ENCODE measurements at places on chromosomes 11 and 22.

DNA sequence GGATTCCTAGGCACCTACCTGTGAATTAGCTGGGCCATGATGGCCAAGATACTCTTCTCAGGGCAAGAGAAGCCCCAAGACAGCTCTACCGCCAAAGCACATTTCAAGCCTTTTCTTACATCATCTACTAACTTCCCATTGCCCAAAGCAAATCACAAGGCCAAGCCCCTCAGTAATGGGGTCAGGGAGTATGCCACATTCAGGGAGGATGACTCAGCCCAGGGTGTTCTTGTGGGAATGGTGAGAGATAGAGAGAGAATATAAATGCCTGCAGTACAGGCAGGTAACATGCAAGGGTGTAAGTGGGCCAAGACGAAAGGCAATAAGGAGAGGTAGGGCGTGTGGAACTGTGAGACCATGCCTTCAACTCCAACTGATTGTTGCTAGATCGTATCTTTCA lies 162.5 kb upstream of the ISX start:
- no peak for DNase-seq

DNA sequence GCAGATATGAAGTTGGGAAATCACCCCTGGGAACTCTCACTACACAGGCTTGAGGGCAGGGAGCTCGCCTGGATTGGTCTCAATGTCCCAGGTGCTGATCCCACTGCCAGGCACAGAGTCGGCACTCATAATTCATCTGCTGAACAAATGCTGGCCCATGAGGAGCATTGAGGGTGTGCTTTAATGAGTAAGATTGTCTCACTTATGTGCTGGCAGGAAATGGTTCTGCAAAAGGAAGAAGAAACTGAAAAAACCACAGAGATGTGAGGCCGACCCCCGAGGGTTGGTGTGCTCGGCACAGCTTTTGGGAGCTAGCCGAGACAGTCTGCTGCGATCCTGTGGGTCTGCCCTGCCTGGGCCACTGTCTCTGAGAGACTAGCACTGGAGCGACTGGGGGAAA lies 9.4 kb downstream of the PLAAT2 start:
- no peak for DNase-seq

GRCh38 chr11:126646701-126647557 lies 291.4 kb downstream of the ST3GAL4 start:
- no peak for DNase-seq

DNA sequence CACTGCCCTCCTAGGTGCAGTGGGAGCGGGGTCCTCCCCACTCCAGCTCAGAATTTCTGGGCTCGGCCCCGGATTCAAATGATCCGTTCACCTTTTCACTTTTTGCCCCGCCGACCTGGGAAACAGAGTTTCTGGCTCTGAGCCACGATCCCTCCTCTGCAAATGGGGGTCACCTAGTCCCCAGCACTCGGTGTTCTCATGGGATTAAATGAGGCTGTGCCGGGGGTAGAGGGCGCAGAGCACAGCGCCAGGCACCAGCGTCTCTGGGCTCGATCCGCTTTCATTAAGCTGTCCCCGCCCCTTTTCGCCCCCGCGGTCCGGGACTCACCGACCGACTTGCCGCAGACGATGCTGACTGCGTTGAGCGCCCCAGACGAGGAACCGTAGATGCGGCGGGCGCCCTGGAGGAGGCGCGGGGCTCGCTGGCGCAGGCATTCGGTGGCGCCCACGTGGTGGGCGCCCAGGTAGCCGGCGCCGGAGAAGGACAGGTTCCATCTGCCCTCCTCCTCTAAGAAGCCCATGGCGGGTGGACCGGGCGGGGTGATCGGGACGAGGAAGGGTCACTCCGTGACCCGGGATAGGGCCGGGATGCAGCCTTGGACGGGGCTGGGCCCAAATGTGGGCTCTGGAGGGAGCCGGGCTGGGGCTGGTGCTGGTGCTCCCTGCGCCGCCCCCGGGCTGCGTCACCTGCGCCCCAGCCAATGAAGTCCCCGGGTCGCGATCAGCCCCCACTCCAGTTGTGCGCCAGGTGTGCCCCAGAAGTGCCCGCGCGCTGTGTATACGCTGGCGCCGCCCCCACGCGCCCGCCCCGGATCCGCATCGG lies at the start of gene PNPLA5:
Gene PNPLA5 (minus strand): TSS at position 654 of the 823 bp plus-strand sequence. CDS start 133 bp downstream, at position 521.
- no peak for DNase-seq

GRCh38 chr22:27749597-27750225 lies 51.8 kb downstream of the MN1 start:
- DNase-seq: peak; percentile 66

DNA sequence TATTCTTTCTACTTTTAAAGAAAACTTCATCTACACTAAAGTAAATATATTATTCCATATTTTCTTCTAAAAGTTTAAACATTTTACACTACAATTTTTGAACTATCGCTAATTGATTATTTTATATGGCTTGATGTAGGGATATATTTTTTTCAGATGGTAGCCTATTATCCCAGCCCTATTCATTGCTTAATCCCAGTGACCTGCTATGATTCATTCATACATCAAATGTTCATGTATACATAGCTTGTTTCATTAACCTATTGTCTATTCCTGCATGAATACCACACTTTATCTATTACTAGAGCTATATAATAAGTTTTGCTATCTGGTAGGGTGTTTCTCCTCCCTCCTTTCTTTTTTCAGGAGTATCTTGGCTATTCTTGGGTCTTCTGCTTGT lies 5.0 kb upstream of the ROBO4 start:
- DNase-seq: no peak

DNA sequence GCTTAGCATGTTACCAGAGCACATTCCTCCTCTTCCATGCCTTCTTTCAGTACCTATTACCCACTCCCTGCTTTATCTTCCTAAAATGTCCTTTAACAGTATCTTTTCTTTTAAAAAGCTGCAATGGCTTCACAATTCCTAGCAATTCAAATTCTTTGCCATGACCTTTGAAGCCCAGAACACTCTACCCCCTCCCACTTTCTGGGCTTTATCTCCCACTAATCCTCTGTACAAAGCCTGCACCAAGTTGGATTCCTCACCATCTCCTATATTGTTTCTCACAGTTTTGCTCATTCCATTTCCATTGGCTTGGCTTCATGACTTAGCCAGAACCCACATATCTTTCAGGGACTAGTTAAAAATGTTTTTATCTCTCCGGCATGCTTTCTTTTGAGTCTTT lies 80.9 kb downstream of the FAM76B start:
- DNase-seq: no peak

GRCh38 chr11:96356848-96357247 lies 13.9 kb upstream of the MAML2 start:
- no peak for DNase-seq

DNA sequence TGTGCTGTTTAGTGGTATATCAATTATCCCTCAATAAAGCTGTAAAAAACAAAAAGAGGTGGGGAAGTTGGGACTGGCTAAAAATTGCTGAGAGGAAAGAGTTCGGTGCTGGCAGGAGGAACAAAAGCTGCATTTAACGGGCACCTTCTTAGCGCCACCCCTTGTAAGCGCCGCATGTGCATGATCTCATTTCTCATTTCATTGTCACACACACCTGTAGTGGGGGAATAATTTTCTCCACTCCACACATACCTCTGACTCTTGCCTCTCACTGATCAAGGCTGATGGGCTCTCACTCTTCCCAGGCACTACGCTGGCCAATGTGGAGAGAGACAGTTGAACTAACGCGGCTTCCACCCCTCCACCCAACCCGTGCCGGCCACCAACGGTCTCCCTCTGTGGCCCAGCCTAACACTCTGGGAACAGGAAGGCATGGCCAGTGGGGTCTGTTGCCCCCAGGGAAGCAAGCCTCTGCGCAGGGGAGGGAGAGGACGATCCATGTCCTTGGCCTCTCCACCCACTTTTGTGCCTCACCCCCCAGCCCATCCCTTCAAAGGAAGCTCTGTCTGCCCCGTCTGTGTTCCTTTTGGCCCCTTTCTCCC lies 186.7 kb upstream of the SYT13 start:
- no peak for DNase-seq

DNA sequence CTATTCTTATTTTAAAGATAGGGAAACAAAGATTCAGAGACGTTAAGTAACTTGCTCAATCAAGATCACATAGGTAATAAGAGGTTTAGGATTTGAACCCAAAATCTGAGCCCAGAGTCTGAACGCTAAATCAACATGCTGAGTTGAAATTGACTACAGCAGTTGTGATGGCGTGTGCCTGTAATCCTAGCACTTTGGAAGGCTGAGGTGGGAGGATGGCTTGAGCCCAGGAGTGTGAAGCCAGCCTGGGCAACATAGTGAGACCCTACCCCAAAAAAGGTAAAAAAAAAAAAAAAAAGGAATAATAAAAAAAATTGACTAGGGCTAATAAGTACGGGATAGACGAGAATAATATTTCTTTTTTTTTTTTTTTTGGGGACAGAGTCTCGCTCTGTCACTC lies 1.4 kb upstream of the NR1H3 start:
- DNase-seq: no peak

DNA sequence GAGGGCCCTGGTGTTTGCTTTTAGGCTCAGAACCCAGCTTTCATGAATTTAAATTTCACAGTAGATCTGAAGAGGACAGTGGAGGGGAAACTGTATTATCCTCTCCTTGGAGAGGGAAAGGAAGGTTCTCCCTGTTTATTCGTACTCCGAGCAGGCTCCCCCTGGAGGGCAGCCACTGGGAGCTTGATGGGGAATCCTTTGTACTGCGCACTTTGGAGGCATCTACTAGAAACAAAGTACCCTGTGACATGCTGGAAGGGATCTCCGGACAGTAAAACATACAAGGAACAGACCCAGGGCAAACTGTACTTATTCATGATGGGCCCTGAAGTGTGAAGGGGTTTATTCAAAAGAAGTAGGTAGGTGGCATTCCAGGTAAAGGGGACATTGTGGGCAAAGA lies 27.2 kb downstream of the NAV2 start:
- no peak for DNase-seq

GRCh38 chr11:121930004-121930965 lies 185.7 kb downstream of the BLID start:
- DNase-seq: peak; percentile 66

DNA sequence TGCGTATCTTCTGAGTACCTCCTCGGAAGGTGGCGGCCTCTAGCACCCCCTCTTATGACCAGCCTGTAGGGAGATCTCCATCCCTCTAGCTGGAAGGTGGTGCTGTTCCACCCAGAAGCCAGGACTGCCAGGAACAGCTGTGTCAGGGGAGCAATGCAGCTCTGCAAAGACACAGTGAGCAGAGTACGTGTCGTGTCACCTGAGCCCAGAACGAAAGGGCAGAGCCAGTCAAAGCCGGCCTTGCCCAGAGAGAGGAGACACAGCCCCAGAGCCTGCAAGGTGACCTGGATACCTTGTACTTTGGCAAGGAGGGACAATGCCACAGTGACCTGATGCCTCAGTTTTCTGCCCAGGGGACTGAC lies 18.7 kb upstream of the IGSF9B start:
- no peak for DNase-seq

GRCh38 chr22:39458444-39459083 lies 1.8 kb downstream of the MGAT3 start:
- DNase-seq: no peak

DNA sequence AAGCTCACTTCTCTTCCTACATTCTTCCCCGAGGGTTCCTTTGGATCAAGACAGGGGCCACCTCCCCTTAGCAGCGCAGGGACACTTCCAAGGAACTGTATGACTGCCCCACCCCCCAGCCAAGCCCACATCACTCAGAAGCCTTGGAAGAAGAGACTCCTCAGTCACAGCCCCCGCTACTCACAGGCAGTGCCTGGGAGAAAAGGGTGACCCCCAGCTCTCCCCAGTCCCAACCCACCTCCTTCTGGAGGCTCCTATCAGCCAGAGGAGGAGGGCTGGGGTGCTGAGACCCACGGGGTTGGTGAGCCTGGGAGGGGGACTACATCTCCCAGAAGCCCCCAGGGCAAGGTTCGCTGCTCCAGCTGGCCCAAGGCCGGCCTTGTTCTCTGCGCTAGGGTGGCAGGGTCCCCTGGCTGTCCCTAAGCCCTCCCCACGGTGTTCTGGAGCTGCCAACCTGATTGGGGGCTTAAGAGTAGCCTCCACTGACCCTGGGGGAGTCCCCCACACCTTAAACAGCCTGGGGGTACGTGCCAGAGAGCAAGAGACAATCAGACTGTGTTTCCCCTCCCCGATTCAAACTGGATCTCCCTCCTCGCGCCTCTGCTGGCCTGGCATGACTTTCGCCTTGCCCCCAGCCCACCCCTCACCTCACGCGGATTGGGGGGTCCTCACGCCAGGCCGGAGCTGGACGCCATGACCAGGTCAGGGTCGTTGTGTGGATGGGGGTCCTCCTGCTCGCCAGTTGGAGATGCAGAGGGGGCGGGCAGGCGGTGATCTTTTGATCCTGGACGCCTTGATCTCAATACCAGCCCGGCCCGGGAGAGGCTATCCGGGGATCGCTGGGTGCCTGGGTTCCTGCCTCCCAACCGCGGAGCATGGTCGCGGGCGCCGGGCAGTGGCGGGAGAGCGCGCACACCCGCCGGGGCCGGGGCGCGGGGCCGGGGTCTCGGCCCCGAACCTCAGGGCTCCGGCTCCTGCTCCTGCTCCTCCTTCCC lies 838 bp downstream of the BCL9L start:
- no peak for DNase-seq

DNA sequence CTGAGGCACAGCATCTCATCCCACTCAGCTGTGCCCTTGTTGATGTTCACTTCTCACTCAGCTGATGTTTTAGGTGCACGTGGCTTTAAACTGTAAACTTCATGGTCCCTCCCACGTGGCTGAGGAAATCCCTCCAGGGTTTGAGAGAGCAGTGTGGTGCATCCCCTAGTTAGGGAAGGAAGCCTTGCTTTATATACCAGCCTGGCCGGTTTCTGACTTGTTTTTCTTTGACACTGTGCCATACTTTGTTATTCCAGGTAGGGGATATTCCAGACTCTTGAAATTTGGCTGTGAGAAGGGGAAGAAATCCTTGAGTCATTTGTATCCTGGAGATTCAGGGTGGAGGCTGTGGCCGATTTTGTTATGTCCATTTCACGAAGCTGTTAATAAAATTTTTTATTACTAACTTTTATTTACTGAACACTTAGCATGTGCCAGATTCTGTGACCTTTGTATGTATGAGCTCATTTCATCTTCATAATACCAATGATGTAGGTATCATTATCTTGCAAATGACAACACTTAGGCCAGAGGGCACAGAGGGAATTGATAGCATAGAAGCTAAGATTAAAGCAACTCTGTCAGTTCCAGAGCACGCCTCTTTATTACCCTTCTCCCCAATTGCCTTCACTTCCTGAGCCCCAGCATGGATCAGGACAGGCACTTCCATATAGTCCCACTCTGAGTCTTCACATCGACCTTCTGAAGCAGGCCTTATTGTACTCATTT lies 116.6 kb downstream of the NAV2 start:
- no peak for DNase-seq

DNA sequence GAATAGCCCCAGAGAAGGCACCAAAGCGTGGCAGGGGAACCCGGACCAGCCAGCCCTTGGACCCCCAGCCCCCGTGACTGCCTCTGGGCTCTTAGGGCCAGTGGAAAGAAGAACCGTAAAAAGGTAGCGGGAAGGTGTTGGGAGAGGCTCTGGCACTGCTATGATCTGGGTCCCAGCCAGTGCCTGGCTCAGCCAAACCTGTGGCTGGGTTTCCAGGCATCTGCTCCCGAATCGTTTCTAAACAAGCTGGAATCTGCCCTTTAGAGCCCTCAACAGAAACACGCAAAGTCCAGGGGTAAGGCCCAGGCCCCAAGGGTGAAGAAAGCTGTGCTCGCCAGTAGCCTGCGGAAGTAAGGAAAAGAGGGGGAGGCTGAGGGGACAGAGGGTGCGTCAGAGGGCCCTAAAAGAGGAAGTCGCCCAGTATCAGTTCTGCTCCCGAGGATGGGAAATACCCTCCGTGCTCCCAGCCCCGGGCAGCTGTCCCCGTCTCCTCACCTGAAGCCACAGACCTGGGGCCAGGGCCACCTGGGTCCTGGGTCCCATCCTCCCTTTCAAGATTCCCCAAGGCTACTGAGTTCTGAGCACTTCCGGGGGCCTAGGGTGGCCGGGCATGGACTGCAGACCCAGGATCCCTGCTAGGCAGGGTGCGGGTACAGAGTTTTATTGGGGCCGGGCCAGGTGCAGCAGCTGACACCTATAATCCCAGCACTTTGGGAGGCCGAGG lies 24.7 kb downstream of the IL10RA start:
- no peak for DNase-seq

All from right renal cortex interstitium (tissue), 3 donors.